Kidney epithelial cell (primary cell): ENCODE measurements at places on chromosomes 6 and 20.
A peak's percentile ranks its signal among the peaks of the same experiment; 100 is the strongest.

DNA sequence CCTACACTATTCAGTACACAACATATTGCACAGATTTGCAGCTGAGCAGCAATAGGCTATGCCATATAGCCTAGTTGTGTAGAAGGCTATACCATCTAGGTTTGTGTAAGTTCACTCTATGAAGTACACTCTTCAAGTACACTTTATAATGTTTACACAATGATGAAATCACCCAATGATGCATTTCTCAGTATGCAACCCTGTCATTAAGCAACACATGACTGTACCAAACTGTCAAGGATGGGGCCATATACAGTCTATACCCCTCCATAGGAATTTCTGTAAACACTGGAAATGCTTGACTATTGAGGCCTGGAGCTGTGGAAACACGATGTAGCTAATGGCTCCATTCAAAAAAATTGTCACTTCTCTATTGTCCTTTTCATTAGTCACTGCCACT, 535.4 kb downstream of the EPM2A start:
- no peak for DNase-seq

DNA sequence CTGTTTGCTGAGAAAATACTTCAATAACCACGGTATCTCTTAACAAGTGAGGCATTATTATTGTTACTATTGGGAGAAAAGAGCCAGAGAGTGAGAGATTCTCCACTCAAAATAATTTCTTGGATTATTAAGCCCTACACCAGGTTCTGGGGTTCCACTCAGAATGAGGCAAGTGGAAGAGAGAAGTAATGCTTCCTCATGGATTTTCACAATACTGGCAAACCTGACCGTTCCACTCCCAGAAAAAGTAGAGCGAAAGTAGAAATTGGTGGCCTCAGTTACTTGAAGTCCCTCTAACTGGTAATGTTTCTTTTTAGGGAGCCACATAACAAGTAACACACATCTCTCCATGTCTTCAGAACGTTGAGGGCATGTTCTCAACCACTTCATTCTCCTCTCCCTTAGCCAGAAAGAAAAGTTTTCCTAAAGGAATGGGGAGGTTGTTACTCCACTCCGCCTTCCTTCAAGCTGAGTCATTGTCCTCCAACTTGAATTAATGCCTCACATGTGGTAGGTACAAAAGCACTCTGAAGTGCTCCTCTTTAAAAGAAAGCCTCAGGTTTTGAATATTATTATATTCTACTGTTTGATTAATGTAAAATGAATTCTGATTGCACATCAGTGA, 1.9 kb downstream of the BAG2 start:
- peak; percentile 48 for DNase-seq

- no peak for DNase-seq
Observed at GRCh38 chr20:35146299-35146919, 727 bp downstream of the EDEM2 start.

- no peak for DNase-seq
Observed at GRCh38 chr6:30163090-30163917, at the start of gene TRIM15. TSS of gene TRIM15 (plus strand) at chr6:30163546. CDS start at chr6:30163685, 139 bp downstream.

DNA sequence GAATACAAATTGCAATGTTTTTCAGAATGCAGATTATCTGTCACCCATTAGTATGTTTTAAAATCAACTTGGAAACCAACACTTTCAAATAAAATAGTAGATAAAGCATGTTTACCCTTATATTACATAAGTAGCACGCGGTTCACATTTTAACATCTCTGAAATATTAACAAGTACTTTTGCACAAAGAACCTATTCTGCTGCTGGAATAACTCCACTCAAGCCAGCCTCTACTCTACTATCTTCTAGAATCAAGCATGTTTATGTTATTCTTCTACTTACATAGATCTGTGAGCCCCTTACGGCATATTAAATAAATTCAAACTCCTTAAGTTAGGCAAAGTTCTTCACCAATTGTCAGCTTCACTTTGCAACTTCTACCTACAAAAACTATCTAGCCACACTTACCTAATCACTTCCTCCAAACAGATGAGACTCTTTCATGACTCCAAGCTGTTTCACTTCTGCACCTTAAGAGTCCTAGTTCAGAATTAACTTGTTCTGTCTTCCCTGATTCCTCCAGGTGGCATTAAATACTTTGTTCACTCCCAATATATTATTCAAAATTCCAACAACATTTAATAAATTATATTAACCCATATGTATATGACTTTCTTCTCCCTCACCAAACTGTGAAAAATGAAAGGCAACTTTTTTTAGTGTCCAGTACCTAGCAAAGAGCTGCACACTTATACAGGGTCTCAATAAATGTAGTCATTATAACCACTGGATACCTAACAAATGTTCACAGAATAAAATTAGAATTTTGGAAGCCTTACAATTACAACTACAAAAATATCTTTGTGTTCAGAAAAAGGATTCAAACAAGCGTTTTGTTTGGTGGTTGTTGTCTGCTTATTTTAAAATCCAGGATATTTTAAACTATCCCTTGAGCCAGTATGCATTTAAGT, 12.1 kb downstream of the CEP85L start:
- DNase-seq = no peak

- no peak for DNase-seq
Observed at GRCh38 chr6:148650941-148651505, 95.8 kb upstream of the UST start.

DNA sequence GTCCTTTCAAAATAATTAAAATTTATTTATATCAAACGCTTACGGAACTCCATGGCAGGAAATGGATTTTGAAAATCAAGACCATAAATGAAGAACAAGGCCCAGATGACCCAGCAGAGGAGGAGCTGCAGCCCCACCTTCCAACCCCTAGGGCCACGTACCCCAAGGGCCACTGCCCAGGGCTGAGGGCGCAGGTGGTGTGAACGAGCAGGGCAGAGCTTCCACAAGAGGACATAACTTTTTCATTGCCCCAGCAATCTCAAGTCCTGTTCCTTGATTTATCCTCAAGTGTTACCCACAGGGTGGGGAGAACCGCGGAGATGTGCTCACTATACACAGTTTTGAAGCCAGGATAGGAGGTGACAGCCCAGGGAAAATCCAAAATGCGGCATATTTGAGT, 42.8 kb downstream of the PSMG4 start:
- DNase-seq = no peak

DNA sequence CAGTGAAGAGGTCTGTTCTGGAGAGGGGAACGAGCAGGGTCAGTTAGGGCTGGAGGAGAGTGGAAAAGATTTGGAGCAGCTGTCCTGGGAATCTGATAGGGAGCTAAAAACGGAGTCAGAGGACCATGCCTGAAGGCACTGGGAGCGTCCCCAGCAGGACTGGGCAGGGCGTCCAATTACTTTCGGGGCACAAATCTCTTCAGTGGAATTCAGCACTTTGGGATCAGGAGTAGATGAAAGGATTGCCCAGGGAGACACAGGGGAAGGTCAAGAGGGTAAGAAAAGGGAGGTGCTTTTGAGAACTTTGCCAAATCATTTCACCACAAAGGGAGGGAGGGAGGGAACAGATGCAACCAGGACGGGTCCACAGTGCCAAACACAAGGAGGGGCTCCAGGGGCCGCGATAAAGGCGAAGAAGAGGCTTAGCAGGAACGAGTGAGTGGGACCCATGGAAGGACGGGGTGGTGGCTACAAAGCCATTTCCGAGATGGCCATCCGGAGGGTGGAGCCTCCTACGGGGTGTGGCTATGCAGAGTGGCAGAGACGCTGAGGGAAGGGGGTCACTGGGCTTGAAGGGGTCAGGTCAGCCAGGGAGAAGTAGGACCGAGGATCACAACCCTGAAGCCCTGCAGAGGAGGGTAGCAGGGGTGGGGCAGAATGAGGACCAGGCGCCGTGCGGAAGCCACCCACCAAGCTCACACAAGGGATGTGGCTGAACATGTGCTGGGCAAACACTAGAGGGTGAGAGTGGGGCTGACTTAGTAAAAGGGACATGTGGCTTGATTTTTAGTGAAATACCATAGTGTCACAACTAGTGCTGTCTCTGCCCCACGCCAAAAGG, 180.0 kb upstream of the RREB1 start:
- DNase-seq = no peak

- no peak for DNase-seq
Observed at GRCh38 chr6:158868122-158868480, 48.9 kb upstream of the EZR start.

DNA sequence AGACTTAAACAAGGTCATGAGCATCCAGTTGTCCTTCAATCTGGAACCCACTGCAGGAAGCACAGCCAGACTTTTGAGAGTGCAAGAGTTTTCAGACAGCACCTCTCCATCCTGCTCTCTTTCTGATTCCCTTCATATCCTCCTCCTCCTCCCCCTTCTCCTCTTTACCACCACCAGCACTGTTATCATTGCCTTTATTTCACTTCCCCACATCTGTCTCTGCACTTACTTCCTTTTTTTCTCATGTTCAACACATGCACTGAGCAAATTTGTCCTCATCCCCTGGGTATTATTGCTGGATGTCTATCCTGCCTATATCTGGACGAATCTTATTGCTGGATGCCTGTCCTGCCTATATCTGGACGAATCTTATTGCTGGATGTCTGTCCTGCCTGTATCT, 554.8 kb downstream of the DHX35 start:
- DNase-seq = no peak

GRCh38 chr20:41499961-41500725, 118.0 kb downstream of the CHD6 start:
- DNase-seq = no peak

DNA sequence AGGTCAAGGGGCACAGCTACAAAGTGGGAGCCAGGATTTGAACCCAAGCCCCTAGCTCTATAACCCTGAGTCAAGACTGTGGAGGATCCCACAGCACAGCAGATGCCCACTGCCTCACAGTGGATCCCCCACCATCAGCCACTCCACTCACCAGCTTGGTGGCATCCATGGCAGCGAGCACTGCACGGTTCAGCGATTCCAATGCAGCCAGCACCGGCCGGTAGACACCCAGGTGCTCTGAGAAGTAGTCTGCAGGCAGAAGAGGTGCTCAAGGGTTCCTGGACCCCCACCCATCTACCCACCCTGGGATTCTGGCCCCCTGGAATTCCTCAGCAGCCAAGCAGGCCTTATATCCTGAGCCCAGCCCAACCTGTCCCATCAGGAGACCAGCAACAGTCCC, 2.5 kb downstream of the ACTL10 start:
- DNase-seq = no peak

DNA sequence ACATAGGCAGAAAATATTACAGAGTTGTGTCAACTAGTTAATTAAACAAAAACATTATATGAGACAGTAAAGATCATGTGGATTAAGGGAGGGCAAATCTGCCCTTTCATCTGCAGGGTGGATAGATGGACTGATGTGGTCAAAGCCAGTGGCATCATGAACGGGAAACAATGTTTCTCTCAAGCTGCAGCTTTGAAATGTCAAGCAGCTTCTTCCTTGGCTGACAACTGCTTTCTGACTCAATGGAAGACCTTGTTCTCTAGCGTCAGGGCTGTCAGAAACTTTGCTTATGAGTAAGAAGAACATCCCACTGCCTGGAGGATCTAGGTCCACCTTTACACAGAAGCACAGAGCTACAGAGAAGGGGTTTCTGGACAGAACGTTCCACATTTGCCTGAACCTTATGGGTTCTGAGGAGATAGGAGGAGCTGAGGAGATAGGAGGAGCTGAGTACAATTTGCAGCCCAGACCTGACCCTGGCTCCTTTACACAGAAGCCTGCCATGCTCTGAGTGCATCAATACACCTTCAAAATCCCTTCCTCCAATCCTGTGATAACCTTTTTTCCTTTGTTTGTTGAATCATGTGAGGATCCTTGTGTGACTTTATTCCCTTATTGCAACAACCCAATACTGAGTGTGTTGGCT, 6.1 kb downstream of the CST5 start:
- DNase-seq = no peak

DNA sequence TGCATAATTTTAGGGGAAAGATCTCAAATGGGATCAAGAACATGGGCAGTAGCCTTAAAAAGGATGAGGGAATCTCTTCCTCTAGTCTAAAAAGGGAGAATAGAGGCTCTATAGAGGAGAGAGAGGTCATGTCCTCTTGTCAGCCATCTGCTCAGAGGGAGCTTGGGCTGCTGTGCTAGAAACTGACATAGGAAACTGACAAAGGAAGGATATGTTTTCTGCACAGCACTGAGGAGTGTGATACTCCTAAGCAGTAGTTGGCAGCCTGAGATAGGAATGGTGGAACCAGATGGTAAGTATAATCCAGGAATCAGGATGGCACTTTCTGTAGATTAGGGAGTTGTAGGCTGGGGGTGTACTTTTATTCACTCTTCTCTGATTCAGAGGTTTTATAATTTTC, 59.2 kb downstream of the PTPRA start:
- DNase-seq = no peak

DNA sequence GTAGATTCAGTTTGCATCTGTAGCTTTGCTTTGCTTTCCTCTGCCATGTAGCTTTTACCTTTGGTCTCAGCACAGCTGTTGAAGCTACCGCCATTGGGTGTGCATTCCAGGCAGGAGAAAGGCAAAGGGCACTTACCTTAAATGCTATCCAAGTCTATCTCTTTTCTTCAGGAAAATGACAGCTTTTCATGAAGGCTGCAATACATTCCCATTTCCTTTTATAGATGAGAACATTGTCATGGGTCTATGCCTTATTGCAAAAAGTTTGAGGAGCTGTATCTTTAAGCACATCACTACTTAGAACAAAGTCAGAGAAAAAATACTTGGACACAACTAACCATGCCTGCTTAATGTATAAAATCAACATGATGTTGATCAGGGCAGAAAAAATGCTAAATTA, 266.8 kb downstream of the DOK5 start:
- no peak for DNase-seq

- DNase-seq = no peak
Observed at GRCh38 chr6:100726666-100727065, 154.5 kb downstream of the ASCC3 start.

- no peak for DNase-seq
Observed at GRCh38 chr20:42862446-42862845, 327.3 kb downstream of the PTPRT start.

DNA sequence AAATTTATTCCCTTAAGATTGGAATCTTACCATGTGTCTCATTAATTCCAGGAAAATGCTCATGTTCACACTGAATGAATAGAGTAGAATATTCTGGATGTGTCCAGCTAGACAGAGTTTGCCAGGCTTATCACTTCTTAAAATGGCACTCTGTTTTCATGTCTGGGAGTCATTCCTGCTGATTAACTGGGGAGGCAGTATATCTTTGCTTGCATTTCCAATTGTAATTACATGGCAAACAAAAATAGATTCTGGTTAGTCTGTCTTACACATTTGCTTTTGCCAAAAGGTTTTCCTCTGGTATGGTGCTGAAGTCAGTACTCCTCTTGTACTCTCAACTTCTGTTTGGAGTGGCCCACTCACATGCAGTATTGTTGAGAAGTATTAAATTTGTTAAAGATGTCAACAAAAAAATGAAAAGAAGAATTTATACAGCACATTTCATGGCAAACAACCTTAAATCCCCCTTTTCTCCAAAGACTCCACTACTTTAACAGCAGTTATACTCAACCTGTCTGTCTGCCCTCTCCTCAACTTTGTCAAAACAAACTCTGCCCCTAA, 70.2 kb downstream of the TENT5A start:
- no peak for DNase-seq

DNA sequence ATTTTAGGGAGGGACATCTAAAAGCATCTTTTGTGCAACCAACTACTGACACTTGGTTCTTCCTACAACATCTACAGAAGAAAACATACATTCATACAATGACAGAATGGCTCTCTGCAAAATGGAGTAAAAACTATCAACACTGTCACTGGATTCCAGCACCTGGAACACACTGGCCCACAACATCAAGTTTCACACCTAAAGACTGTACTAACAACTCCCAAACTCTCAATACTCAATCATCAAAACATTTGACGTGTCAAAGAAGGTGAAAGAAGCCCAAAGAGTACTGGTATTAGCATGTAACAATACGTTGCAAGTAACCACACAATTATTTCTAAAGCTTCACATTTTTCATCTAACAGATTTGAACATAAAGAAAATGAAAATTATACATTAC, 2.1 kb downstream of the CPNE1 start:
- DNase-seq = no peak

- no peak for DNase-seq
Observed at GRCh38 chr6:156777577-156778453, 637 bp downstream of the ARID1B start.
